Spinal cord (tissue), 10 donors: ENCODE measurements at places on chromosomes 12 and 14.

- DNase-seq, result no peak
Observed at GRCh38 chr12:10025236-10025635, 5.2 kb upstream of the CLEC9A start.

DNA sequence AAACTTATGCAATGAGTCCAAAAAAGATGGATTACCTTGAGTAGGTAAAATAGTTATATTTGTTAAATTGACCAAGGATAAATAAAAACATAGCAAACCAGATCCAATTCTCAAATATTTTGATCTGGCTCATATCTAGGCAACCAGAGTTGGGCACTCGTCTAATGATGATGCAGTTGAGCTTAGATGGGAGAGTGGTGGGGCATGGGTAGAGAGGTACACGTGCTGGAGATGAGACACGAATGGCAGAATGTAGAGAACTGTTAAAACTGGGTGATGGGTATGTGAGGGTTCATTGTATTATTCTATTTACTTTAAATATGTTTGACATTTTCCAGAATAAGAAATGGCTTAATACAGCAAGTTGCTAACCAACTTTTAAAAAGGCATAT lies 7.6 kb upstream of the RNF34 start:
- DNase-seq, result no peak

- no peak for DNase-seq
Observed at GRCh38 chr12:51887476-51888315, at the start of gene ANKRD33. TSS of gene ANKRD33 (plus strand) at chr12:51888103. CDS start at chr12:51888187, 84 bp downstream.

GRCh38 chr12:128810182-128811127 lies 13.3 kb downstream of the SLC15A4 start:
- no peak for DNase-seq

DNA sequence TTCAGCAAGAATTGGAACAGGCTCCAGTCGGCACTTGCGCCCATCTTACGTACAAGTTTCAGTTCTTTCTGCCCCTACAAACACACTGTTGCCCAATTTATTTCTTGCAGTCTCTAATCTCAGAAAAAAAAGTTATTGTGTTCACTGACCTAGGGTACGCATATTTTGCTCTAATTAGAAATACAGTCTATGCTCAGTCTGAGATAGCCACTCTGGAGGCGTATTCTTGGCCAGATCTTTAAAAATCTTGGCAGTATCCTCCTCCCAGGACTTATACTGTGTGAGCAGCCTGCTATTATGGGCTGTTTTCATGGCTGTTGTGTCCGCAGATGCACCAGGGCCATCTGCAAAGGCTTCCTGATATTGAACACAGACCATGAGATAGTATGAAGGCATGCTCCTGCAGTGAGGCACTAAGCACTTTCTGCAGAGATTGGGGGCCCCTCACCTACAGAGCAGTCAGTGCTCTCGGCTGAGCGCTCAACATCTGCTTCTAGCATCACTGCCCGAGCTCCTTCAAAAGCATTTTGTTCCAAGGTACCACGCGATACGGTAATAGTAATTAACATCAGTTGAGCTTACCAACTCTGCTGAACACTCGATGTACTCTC lies 57.9 kb downstream of the PPM1H start:
- no peak for DNase-seq

- DNase-seq, result no peak
Observed at GRCh38 chr12:78081590-78082314, 251.1 kb downstream of the NAV3 start.

DNA sequence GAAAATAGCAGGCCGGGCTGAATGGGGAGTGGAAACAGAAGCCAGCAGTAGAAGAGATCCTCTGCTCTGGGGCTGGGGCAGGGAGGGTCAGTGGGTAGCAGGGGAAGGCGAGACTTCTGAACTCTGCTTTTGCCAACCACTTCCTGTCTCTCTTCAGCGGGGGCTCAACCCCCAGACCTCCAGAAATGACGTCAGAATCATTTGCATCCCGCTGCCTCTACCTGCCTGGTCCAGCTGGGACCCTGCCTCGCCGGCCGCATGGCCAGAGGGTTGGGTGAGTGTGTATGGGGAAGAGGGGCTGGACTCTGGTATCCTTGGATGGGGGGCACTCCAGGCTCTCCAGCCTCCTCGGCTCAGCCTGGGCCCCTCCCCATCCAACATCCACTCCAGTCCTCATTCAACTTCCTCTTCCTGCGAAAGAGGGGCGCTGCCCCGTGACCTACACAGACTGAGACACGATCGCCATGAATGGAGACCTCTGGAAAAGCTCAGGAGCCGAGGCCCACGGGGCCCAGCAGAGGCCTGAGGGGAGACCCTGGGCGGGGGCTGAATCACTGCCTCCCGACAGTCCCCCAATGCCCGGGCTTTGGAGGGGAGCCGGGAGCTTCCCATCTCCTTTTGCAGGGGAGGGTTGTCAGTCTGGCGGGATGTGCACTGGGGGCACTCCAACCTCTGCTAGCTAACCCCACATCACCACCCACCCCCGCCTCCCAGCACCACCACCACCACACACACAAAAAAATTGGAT lies 458 bp upstream of the HOXC4 start:
- no peak for DNase-seq

- no peak for DNase-seq
Observed at GRCh38 chr12:26162905-26163304, 32.5 kb upstream of the SSPN start.
